AG09309 (cell line): ENCODE measurements at places on chromosomes 2 and 18.
A peak's percentile ranks its signal among the peaks of the same experiment; 100 is the strongest.

DNA sequence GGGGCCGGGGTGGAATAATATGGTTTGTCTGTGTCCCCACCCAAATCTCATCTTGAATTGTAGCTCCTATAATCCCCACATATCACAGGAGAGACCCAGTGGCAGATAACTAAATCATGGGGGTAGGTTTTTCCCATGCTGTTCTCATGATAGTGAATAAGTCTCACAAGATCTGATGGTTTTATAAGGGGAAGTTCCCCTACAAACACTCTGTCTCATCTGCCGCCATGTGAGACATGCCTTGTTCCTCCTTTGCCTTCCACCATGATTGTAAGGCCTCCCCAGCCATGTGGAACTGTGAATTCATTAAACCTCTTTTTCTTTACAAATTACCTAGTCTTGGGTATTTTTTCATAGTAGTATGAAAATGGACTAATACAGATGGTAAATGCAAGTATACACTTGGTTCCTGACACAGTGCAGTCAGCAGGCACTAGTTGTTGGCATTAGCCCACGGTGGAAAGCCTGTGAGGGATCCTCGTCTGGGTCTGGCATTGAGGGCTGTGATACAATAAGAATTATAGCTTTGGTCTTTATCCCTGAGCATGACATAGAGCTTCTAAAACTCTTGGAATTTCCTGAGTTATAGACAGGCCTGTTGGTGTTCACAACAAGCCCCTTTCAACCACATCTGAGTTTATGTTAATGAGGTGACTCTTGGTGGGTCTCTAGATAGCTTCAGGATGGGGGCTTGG lies 135.8 kb downstream of the CABLES1 start:
- DNase-seq = no peak

- no peak for DNase-seq
These were observed 120.4 kb upstream of the NEDD4L start for GRCh38 chr18:57923611-57924010.

- DNase-seq = no peak
These were observed 33.6 kb upstream of the KCNG2 start for GRCh38 chr18:79764131-79764530.

- no peak for DNase-seq
These were observed 9.0 kb downstream of the CAPN10 start for GRCh38 chr2:240595381-240596079.

- no peak for DNase-seq
These were observed 119.2 kb downstream of the VAPA start for GRCh38 chr18:10033016-10033399.

DNA sequence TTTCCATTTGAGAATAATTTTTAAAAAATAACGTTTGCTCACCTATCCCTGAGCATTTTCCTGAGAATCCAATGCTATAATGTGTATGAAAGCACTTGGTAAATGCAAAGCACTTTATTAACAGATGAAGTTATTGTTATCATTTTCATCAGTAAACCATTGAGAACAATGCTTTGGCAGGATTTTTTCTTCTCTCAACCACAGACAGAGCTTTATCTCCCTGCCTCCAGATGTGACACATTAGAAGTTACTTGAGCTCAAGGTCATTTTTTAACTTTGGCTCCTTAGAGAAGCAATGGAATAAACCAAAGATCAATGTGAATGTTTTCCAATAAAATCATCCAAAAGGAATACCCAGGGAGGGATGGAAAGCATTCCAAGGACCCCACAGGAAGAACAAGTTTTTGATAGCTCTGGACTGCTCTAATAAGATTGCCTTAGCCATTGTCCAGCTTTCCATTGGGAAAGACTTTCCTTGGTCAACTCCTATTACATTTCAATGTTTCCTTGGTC lies 118.9 kb upstream of the NT5C1B start:
- no peak for DNase-seq

GRCh38 chr2:55224761-55225261 lies 7.3 kb downstream of the CLHC1 start:
- no peak for DNase-seq

GRCh38 chr2:216634370-216635148 lies 1.3 kb downstream of the IGFBP2 start:
- no peak for DNase-seq

DNA sequence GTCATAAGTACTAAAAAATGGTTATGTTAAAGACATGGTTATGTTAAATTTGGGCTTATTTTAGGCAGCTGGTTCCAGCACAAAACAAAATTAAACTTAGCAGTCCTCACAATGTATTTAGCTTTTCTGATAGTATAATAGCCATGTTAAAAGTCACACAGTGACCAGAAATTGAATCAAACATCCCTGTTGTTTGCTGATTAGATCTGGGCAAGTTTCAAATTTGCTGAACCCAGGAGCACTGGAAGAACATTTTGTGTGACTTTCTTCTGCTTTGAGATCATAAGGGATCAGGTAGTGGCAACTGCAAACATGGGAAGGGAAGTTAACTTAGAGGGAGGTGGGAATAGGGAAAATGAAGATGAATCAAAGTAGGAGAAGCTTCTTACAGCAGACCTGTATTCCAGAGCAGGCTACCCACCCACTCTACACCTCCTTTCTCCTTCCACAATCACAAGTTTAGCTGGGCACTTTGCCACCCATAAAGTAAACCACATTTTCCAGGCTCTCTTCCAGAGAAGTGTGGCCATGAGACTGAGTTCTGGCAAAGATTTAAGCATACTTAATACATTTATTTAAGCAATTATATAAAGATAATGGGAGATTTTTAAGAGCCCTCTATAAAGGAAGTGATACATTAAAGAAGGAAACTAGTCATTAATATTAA lies 616.1 kb upstream of the LRATD1 start:
- DNase-seq = no peak

- DNase-seq = no peak
These were observed 102.4 kb downstream of the ACKR3 start for GRCh38 chr2:236671896-236672562.

DNA sequence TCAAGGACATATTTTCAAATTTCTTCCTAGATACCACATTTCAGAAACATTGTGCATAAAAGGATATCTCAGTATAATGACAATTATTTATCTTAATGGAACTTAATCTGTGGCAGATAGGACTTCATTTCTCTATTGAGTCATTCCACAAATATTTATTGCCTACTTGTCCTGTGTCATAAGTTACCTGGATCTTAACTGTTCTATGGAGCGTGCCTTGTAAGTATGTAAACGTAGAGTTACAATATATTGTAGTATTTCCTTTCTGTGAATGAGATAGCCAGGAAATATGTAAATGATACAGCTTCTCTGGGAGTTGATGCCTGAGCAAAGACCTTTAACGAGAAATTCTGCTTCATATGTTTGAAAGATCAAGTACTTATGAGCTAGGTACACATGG lies 2.5 kb downstream of the AGFG1 start:
- no peak for DNase-seq

- DNase-seq = no peak
These were observed 25.8 kb downstream of the CALCRL start for GRCh38 chr2:187422282-187422681.

GRCh38 chr2:216071111-216071851 lies 10.3 kb downstream of the PECR start:
- no peak for DNase-seq

GRCh38 chr2:129754421-129754820 lies 225.0 kb upstream of the RAB6C start:
- DNase-seq = no peak

GRCh38 chr18:6719098-6719846 lies 10.2 kb upstream of the ARHGAP28 start:
- no peak for DNase-seq

- DNase-seq = no peak
These were observed 144.3 kb downstream of the DAW1 start for GRCh38 chr2:228015741-228016140.

GRCh38 chr2:70901227-70902066 lies 34.3 kb upstream of the ATP6V1B1 start:
- DNase-seq = no peak

DNA sequence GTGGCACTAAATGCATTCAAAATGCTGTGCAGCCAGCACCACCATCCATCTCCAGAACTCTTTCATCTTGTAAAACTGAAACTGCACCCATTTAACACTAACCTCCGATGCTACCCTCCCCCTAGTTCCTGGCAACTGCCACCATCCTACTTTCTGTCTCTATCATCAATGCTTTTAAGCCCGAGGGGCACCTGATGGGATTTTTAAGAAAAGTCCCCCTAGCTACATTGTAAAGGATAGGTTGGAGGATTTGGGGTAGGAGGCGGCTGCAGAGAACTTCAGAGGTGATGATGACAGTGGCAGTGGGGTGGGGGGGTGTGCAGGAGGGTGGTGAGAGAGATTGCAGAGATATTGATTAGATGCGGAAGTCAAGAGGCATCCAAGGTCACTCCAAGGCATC lies 10.8 kb upstream of the YWHAQ start:
- no peak for DNase-seq

- no peak for DNase-seq
These were observed 369.7 kb downstream of the CTNNA2 start for GRCh38 chr2:79882548-79882947.

GRCh38 chr2:17083902-17084301 lies 418.3 kb upstream of the CYRIA start:
- DNase-seq = peak; percentile 69
